ENCODE measurements at places on chromosomes 12 and 14.

DNA sequence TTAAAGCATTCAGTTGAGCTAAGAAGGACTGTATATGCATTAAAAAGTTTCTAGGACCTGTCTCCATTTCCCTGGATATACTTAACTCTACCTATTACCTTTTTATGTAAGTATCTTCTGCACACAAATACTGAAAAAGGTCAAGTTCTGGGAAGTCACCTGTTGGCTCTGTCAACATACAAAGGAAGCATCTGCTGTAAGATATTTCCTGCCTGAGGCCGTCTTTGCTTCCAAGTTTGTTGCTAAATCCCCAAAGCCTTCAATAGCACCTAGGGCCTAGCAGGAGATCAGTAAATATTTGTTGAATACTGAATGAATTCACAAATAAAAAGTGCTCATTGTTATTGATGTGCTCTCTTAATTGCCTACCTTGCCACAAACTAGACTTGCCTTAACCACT, 188.4 kb downstream of the DUSP6 start:
- no peak for DNase-seq

GRCh38 chr12:13211859-13212664, 15.5 kb downstream of the EMP1 start:
- peak; percentile 67 for DNase-seq

GRCh38 chr12:5923043-5923605, 21.9 kb downstream of the ANO2 start:
- no peak for DNase-seq

GRCh38 chr12:14417715-14418114, 52.2 kb downstream of the ATF7IP start:
- peak; percentile 83 for DNase-seq

DNA sequence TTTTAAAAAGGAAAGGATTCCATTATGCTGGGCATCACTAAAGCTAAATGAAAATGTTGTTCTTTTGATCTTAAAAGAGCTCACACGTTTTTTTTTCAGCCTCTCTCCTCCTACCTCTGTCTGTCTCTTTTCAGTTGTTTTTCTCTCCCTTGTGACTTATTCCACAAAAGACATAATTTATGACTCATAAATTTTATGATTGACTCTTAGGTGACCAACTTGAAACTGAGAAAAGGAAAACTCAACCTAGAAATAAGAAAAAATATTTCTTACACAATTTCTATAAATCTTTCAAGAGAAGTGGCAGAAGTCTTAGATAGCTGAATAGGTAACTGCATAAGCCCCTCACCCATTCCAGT, 227.7 kb upstream of the DDHD1 start:
- DNase-seq, result no peak

GRCh38 chr14:104818714-104819161, 17.8 kb downstream of the ZBTB42 start:
- DNase-seq, result no peak

DNA sequence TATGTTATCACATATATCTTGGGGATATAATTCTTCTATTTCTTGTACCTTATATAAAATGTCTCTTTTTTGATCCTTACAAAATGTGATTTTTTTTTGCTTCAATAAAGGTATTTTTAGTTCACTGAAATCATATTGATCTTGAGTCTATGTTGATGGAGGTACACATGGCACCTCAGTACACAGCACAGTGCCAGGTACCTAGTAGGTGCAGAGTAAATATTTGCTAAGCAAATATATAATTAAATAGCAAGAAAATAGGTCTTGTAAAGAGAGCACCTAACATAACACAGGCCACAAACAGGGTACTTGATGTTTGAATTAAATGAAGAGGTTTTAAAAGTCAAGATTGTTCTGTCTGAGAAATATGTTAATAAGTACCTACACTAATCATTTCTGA, 69.7 kb downstream of the CIT start:
- DNase-seq, result no peak

GRCh38 chr12:20342111-20342510, 26.2 kb upstream of the PDE3A start:
- DNase-seq, result peak; percentile 18

GRCh38 chr14:89256283-89256682, 160.8 kb downstream of the FOXN3 start:
- no peak for DNase-seq

GRCh38 chr12:114342656-114343055, 63.3 kb downstream of the TBX5 start:
- DNase-seq, result no peak

GRCh38 chr14:89669193-89669592, 252.2 kb upstream of the FOXN3 start:
- DNase-seq, result no peak

DNA sequence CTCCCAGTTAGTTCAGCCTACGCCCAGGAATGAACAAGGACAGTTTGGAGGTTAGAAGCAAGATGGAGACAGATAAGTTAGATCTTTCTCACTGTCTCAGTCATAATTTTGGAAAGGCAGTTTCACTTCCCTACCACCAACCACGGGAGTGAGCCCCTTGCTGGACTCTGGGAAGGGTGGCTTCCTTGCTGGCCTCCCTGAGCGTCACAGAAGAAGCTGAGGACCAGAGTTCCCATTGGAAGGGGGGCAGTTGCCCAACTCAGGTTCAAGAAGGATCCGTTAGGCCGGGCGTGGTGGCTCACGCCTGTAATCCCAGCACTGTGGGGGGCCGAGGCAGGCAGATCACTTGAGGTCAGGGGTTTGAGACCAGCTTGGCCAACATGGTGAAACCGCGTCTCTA, 106.2 kb upstream of the MAX start:
- DNase-seq, result no peak

DNA sequence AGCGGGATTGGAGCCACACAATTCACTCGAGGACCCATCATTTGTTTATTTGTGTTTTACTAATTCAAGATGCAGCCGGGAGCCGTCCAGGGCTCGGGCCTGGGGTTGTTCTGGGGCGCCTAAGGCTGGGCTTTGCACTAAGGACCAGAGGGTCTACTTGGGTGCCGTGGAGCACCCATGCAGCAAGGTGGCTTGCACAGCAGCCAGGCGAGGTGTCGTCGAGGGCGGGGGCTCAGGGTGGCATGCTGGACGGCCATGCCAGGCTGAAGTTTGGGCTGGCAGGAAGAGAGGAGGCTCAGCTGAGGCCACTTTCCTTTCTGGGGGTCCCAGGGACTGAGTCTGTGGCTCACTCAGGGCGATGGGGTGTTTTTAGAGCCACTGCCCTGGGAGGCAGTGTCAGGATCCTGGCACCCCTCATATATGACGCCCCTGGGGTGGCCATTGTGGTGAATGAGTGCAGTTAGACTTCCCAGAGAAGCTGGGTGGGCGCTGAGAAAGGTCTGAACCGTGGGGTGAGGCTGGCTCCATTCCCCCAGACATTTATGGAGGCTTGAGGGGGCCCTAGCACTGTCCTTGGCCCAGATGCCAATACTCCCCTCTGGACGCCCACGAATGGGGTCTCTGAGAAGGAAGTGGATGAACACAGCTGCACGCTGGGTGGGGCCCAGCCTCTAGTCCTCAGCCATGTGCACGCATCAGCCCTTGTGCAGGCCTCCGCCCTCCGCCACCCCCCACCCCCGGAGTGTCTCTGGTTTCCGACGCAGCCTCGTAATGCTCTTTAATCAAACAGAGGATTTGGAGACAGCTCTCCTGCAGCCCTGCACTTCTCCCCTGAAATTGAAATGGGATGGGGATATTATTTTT, 11.3 kb downstream of the MEG3 start:
- no peak for DNase-seq

DNA sequence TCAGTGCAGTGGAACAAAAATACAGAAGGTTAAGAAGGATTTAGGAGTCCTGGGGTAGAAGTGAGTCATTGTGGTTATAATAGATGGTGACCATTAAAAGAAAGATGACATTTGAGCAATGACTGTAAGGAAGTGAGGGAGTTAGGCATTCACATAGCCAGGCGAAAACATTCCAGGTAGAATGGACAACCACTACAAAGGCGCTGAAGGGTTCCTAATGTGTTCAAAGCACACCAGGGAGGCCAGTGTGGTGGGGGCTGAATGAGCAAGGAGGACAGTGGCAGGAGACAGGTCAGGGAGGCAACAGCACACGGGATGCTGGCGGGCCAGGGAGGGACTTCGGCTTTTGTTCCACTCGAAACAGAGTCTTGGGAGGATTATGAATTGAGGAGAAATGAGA, 129.9 kb downstream of the NPAS3 start:
- peak; percentile 76 for DNase-seq

DNA sequence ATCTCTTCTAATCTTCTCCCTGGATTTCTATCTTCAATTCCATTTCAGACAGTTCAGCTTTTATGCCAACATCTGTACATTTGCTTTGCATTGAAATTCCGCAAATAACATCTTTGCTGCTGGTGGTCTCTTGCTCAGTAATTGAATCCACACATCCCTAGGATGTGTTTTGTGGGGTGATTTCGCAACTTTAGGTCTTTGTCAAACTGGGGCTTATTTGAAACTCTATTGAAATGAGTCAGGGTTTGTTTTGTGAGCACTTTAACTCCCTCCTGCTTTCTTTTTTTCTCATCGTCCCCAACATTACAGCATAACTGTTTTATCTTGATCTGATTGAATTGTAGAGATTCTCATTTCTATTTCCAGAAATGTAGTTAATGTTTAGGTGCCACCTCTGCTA, 404.3 kb downstream of the NPAS3 start:
- no peak for DNase-seq

DNA sequence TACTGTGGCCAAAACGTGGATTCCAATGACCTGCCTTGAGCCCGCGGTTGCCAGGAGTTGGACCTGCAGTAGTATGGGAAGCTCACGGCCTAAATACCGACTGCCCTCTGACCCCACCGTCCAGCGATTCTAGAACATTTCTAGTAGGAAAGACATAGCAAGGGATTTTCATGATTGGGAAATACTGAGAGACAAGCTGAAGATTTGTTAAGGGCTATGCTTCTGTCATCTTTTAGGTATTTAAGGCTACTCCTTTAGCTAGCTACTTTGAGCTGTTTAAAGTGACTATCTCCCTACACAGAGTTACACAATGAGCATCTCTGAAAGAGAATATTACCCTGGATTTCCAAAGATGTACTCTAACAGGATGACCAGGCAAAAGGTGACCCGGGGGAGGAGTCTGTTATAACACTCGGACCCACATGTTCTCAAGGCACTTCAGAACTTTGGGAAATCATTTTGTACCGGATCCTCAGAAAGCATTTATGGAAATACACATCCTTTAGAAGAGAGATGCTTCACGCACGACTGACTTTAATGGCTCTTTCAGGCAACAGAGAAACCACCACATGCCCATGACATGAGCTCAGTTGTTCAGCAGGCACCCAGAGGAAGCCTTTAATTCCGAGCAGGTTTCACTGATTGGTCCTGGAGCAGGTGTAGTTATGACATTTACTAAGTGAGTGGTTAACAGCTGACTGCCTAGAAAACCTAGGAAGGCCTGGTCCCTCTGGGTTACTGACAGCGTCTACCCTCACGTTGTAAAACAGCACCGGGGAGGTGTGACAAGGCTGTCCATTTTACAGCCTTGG, 4.2 kb downstream of the BAG5 start:
- DNase-seq, result peak; percentile 99

GRCh38 chr14:91202234-91202974, 42.1 kb downstream of the GPR68 start:
- no peak for DNase-seq

GRCh38 chr14:71764701-71765382, 167.4 kb upstream of the RGS6 start:
- no peak for DNase-seq

GRCh38 chr14:98916476-98916875, 355.5 kb downstream of the BCL11B start:
- DNase-seq, result no peak

DNA sequence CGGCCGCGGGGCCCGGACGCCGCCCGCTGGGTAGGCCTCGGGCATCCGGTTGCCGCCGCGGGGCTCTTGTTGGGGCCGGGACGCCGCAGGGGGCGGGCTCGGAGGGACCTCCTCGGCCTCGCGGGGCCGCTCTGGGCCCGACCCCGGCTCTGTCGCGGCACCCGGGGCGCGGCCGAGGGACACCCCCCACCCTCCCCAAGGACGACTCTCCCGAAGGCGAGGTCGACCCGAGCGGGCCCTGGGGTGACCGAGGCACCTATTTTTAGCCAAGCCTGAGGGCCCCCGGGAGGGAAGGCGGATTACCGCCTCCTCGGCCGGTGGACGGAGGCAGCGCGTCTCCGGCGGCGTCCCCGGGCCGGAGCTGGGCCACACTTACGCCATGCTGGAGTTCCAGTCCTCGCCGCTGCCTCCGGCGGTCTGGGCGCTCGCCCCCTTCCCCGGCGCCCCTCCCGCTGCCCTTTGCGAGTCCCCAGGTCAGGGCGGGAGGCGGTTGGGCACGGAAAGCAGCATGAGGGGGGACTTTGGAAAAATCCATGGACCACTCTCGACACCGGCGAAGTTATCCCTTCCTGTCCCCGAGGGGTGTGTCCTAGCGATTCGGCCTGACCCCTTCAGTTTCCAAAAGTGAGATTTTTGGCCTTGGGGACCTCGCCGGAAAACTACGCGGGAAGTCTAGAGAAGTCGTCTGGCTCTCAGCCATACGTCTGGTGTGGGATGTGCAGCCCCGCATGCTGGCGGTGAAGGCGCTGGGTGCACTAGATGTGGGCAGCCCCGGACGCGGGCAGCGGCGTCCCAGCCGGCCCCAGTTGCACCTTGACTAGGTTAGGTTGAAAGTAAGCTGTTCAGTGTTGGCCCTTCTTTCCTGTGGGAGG, 699 bp downstream of the KTN1 start:
- DNase-seq, result peak; percentile 59

- no peak for DNase-seq
Observed at GRCh38 chr14:22315336-22315735, 273.7 kb downstream of the DAD1 start.

DNA sequence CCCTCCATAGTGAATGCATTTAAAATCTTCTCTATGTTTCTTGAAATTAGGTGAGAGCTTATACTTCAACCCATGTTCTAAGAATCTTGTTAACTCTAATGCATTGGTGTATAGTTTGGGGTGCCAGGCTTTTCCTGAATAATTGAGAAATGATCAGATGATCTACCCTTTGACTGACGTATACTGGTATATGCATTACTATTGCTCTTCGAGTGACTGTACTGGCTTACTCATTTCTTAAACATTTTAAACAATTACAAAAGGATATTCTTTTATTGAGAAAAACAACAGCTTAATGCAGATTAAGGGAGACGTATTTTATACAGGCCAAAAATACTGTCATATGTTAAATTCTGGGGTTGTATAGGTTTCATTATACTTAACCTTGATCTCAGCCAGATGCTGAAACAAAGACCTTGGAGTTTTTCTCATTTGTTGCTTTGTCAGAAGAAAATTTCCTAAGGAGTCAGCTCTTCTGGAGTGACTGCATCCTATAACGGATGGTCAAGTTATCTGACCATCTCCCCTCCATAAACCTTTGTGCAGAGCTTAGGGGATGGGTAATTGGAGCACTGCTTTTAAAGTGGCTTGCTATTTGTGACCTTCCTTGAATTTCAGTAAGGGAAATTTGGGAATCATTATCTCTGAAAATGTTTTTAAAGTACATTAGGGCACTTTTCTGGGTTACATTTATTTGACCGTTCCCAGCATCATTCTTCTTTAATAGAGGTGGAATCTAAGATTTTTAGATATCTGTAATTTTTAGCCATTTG, 507.6 kb downstream of the PCNX1 start:
- no peak for DNase-seq

DNA sequence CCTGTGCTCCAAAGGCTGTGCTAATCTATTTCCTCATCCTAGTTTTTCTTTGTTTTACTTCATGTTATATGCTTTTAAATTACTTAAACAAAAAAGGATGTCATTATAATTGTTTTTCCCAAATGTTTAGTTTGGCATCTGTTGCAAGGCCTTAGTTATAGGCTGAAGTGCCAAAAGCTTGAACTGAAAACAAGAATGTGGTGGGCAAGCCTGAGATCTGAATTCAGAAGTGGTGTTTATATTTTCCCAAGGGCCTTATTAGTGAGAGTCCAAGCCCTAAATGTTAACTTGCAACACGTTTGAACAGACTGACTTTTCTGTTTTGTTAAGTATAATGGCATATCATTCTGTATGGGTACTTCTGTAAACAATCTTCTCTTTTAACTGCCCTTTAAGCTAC, 326.8 kb downstream of the CCDC91 start:
- DNase-seq, result no peak

Data from kidney tubule cell (primary cell).